ENCODE measurements at places on chromosomes 3 and 15.
A peak's percentile ranks its signal among the peaks of the same experiment; 100 is the strongest.

DNA sequence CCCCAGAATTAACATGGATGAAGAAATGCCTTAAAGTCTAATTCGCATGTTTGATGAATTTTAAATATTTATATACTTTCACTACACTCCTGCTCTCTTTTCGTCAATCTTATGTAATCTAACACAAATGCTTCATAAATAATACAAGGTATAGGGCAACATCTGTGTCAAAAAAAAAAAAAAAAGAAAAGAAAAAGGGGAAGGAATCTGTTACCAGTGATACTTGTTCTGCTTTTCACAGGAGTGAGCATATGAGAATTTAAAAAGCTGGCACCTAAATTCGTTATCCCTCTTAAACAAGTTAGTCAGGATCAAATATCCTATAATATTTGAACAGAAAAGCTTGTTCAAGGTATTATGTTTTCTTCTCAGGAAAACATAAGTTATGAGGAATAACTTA is 243.8 kb downstream of the KCNH8 start:
- DNase-seq: no peak

DNA sequence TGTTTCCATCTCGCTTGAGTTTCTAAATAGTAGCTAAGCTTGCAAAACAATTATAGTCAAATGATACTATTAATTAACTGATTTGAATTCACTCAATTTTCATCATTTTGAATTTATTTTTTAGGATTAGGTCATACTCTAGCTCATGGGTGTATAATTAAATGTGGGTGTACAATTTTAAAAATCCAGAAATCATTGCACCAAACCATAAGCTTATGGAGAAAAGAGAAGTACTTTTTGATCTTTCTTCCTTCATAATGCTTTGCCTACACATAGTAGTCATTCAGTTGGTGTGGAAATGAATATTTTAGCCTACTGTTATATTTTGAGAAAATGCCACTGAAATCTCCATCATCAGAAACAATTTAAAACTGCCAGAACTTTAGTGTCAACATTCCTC is 175.1 kb downstream of the CD47 start:
- no peak for DNase-seq

DNA sequence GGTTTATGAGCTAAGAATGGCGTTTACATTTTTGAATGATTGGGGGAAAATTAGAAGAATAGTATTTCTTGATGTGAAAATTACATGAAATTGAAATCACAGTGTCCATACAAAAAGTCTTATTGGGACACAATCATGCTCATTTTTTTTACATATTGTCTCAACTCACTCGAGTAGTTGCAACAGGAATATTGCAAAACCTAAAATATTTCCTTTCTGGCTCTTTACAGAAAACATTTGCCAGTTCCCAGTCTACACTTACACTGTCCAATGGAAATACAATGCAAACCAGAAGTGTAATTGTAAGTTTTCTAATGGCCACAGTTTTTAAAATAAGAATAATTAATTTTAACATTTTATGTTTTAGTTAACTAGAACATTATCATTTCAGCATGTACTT is 137.8 kb downstream of the SAMMSON start:
- DNase-seq: no peak

- DNase-seq: no peak
These were observed 2.1 kb downstream of the ANKUB1 start for GRCh38 chr3:149790268-149790667.

DNA sequence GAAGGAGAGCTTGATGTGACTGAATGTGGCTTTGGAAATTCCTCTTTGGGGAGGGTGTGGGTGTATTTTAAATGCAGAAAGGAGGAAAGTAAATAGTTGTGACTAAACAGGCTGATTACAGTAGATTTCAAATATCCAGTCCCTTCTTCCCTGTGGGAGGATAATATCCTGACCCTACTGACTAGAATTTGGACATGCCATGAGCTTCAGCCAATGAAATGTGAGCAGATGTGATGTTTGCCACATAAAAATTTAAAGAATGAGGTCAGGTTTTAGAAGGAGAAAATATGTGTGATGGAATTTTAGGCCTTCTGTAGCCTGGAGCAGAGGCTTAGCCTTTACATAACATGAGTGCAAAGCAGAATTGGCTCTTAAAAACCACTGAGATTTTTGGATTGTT is 1218.9 kb downstream of the ROBO2 start:
- DNase-seq: no peak

DNA sequence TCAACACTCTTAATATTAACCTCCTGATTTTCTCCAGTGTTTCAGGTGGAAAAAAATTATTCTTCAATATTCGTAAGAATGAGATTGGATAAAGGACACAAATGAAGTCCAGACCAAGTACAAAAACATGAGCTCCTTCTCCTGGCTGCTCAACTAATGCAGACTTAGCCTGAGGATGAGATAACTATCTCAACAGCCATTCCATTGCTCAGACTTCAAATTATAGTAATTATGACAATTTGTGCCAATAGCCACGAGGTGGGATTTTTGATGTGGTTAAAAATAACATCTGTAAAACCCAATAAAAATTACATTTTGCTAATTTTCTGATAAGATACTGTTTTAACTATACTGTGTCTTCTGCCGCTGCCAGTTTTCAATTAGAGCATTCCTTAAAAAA is 323.6 kb downstream of the SOX2 start:
- DNase-seq: no peak

DNA sequence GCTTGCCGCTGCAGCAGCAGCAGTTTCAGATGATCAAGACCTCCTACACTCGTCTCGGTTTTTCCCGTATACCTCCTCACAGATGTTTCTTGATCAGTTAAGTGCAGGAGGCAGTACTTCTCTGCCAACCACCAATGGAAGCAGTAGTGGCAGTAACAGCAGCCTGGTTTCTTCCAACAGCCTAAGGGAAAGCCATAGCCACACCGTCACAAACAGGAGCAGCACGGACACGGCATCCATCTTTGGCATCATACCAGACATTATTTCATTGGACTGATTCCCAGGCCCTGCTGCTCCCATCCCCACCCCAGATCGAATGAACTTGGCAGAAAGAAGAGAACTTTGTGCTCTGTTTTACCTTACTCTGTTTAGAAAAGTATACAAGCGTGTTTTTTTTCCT is 17.6 kb downstream of the CALML4 start:
- no peak for DNase-seq

- no peak for DNase-seq
These were observed 109.4 kb upstream of the MBNL1 start for GRCh38 chr3:152159328-152159727.

GRCh38 chr15:76197703-76198455 is 113.4 kb downstream of the ETFA start:
- DNase-seq: no peak

DNA sequence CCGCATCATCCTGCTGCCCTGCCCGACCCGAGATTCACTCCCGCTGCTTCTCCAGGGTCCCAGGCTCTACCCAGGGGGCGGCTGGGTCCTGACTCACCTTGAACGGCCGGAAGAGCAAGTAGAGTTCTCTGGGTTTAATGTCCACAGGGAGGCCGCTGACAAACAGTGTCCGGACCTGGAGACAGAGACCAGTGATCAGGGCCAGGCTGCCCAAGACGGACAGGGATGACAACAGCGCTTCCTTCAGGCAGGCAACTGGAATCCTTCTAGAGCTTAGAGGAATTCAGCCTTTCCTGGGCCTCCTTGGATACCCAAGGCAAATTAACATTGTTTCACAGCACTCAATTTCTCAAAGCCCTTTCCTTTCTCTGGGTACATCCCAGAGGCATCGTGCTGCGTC is 23.9 kb downstream of the RBPMS2 start:
- DNase-seq: no peak

DNA sequence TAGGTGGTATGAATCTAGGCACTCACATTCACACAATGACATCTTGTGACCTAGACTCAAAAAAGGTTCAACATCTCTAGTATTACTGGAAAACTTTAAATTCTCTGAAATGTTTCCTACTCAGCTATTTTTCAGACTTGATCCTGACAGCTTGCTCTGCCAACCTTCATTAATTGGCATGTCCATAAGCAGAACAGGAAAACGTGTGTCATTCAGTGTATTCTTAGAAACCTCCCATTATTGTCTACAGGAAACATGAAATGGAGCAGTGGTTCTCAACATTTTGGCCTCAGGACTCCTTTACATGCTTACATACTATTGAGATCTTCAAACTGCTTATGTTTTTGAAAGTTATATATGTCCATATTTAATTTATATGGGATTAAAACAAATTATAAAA is 363.2 kb downstream of the NAALADL2 start:
- no peak for DNase-seq

- DNase-seq: no peak
These were observed 81.1 kb downstream of the RAD18 start for GRCh38 chr3:8882171-8882593.

- DNase-seq: no peak
These were observed 184.1 kb upstream of the TLE3 start for GRCh38 chr15:70281811-70282307.

DNA sequence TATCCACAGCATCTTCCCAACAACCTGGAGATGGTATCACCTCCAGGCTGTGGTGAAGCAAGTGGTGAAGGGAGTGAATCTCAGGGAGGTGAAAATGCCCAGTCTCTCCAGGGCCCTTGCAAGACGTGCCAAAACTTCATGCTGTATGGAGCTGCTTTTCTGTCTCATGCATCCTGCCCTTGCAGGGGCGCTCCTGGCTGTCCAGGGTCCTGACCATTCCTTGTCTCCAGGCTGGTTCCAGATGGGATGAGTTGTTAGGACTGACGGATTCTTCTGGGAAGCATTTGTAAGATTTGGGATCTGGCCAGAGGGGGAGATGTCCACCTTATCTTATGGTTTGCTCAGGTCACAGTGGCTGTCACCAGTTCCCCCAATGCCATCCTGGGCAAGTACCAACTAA is 15.8 kb downstream of the TGM4 start:
- no peak for DNase-seq

DNA sequence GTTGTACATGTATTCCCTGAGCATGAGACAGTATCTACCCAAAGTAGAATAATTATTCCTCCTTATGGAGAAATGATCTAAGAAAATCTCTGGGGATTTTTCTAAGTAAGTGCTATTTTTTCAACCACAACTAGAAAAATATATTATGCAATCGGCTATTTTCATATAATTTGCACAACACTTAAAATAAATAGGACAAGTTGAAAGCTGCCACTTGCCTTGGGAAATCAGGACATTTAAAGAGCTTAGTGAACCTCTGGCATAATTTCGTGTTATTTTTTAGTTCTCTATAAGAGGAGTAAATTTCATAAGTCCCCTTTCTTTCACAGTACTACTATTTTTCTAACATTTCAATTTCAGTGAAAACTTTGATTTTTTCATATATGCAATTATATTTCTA is 672.1 kb downstream of the OTOL1 start:
- no peak for DNase-seq

- DNase-seq: no peak
These were observed 264.0 kb upstream of the IL12A start for GRCh38 chr3:159724627-159725026.

GRCh38 chr3:71066849-71067261 is 516.7 kb downstream of the FOXP1 start:
- DNase-seq: peak; percentile 76

DNA sequence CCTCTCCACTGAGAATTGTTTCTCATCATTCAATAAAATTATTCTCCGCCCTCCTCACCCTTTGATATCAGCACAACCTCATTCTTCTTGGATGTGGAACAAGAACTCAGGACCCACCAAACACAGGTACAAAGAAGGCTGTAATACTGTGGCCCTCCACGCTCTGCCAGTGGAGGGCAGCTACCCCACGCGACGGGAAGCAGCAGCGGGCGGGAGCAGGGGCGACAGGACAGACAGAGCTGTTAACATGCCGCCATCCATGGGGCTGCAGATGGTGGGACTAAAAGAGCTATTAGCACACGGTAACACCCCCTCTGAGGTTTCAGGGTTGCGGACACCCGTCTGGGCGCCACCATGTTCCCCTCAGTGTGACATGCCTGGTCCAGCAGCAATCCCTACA is 37.5 kb downstream of the EMC4 start:
- DNase-seq: no peak

- DNase-seq: no peak
These were observed 508.5 kb downstream of the GABRG3 start for GRCh38 chr15:27479296-27480140.

GRCh38 chr3:84125760-84126159 is 833.0 kb upstream of the CADM2 start:
- no peak for DNase-seq

GRCh38 chr3:115092220-115092791 is 54.8 kb downstream of the ZBTB20 start:
- DNase-seq: peak; percentile 54

DNA sequence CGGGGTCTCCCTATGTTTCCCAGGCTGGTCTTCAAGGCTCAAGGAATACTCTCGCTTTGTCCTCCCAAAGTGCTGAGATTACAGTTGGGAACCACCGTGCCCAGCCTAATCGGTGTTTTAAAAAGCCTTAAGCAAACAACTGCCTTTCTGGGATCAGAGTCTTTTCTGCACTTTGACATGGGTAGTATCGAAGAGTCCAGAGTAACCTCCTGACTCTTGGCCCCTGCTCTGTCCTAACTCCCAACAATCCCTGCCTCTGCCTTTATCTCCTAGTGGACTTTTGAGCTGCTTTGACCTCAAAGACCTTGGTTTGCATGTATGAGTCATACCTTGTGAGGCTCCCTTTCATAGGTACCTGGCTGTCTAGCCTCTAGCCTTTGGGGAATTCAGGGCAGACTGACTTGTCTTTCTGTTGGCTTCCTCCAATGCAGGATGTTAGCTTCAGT is 21.0 kb upstream of the HACD2 start:
- no peak for DNase-seq

DNA sequence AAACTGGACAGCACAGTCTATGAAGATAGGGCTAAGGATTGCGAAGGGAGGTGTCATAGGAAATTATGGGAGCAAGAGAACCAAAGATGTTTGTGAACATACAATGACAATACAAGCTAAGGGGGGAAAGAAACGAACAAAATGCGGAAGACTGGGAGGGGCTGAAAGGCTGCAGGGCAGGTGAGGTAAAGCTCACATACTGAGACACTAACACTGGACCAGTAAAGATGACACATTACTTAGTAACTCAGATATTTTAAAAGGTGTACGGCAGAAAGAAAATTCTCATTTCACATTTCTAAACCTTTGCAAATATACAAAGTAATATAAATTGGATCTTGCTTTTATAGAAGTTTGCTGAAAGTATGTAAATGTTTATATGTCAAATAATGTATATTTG is 10.1 kb downstream of the CLDND1 start:
- no peak for DNase-seq
